Stimulated activated CD4-positive, alpha-beta T cell treated with anti-CD3 and anti-CD28 coated beads, Interleukin-1b, Interleukin-23, amount 100 ng/mL, for 4 hours (primary cell): ENCODE measurements at places on chromosomes 7 and 10.

GRCh38 chr7:22814261-22815208 is 8.1 kb downstream of the TOMM7 start:
- DNase-seq, result no peak

DNA sequence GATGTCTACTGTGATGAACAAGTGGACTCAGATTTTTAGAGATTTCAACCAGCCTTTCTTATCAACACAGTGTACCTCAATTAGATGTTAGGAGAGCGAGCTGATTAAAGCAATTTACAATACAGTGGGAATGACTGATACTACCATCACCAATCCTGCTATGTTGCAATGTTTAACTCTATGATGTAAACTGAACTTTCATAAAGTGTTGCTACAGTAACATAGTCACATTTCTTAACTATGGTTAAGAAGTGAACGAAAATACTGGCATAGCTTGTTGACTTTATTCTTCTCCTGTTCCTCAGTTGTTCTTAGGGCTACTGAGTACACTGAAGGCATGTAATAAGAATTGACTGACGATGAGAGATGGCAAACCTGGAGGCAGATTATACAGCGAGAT is 139.8 kb downstream of the MYOF start:
- DNase-seq, result no peak

DNA sequence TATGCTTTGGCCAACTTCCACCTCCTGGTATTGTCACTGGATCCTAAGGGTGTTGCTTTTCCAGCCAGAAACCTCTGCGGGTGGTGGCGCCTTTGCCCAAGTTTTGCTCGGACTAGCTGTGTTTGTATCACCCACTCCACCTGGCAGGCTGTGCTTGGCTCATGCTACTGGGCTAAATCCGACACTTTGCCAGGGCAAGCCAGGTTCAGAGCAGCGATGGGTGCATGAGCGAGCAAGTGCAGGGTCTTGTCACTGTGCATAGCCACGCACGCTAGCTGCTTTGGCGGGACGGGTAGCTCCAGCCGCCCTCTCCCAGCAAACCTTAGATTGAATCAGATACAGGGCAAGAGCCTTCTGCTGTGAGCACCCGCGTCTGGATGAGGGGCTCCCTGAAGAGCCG is 737.5 kb downstream of the PCDH15 start:
- DNase-seq, result no peak

DNA sequence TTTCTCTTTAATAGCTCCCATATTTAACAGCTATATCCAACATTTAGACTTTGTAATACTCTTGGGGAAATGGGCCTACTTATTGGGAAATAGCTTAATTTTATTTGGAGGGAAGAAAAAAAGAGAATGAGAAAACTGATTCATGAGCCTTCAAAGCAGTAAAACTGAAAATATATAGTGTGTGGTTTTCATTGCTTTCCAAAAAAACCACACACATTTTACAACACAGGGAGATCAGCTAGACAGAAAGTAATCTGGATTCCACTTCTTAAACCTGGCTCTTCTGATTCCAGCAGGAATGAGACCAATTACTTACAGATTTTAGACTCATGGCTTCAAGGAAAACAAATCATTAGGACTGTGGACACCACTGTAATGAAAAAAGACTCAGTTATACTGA is 48.7 kb downstream of the CH25H start:
- DNase-seq, result no peak

GRCh38 chr7:106952658-106953231 is 87.7 kb downstream of the PIK3CG start:
- no peak for DNase-seq

- no peak for DNase-seq
Measured at GRCh38 chr10:49131507-49132361, 2.1 kb downstream of the FAM170B start.

DNA sequence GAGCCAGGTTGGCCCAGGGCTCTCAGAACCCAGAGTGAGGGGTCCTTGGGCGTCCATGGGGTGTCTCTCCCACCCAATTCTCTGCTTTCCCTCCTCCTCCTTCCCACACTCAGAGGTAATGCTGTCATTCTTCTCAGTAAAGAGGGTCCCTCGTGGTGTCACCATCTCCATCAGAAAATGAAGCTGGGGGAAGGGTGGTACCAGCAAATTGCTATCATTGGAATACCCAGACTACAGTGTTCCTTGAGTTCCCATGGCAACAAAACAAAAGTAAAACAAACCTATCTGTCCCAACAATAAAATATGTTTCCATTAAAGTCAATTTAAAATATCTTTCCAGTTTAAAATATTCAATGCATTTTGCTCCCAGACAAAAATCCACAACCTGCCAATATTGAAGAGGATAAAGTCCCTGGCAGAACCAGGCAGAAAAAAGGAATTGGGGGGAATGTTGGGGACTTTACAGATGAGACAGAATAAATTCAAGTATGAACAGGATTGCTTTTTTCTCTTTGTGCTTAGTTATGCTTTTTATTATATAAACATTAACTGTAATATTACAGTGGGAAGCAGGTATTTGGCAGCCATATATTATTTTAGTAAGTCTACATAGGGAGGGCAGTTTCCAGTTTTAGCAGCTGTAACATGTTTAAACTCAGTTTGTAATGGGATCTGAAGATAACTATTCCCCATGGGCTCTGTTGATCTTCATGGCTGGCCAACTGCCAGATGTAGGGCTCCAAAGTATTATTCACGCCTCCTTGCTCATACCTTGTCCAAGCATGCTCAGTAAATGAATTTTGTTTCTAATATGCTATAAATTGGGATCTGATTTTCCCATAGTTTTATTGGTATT is 182.1 kb downstream of the ARID5B start:
- no peak for DNase-seq

DNA sequence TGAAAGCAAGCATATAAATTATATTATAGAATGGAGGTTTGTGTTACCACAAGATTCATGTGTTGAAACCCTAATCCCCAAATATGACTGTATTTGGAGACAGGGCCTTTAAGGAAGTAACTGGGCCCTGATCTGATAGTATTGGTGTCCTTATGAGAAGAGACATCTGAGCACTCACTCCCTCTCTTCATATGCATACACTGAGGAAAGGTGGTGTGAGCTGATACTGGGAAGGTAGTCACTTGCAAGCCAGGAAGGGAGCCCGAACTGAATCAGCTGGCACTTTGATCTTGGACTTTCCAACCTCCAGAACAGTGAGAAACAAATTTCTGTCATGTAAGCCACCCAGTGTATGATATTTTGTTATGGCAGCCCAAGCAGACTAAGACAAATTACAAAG is 66.9 kb upstream of the RHOBTB1 start:
- no peak for DNase-seq

DNA sequence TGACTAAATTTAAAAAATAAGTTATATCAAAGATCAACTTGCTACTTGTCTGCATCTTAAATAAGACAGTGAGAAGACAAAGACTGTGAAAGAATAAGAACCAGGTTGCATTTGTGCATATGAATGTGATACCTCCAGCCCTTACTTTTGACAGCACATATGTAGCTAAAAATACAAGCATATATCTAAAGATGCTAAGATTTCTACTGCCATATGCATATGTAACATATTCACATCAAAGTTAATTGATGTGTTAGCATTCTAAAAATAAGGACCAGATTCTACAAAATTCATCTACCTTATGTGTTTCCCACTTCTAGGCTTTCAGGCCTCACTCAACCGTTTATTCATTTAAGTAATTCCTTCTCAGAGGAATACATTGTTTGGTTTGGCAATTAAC is 1120.3 kb upstream of the LRRTM3 start:
- no peak for DNase-seq

DNA sequence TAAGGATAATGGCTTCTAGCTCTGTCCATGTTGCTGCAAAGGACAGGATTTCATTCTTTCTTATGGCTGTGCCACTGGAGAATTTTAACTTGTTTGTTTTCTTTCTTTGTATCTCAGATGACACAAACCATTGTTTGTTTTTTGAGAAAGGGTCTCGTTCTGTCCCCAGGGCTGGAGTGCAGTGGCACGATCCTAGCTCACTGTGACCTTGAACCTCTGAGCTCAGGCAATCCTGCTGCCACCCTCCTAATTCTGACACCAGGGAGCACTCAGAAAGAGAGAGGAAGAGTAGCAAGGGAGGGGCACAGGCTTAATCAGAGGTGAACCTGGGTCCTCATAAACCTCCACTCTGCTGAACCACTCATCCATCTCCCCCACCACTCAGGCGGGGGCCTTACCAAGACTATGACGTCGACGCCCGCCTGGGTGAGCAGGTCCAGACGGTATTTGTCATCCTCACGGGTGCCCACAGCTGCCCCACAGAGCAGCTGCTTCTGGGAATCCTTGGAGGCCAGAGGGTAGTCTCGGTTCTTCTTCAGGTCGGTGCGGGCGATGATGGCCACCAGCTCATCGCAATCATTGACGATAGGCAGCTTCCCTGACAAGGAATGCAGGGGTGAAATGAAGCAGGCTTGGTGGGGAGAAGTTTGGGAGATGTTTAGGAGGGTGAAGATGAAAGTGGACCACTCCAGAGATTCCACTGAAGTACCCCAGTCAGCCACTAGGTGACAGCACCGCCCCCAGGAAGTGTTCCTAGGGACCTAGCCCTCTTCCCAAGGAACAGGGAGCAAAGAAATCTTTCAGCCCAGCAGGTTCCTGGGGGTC is 11.6 kb downstream of the IMPDH1 start:
- DNase-seq, result no peak

GRCh38 chr7:30238721-30239441 is 45.5 kb upstream of the ZNRF2 start:
- no peak for DNase-seq

GRCh38 chr7:139680676-139681462 is 96.9 kb downstream of the HIPK2 start:
- peak; percentile 46 for DNase-seq

GRCh38 chr7:151731022-151731441 is 145.9 kb downstream of the PRKAG2 start:
- no peak for DNase-seq

DNA sequence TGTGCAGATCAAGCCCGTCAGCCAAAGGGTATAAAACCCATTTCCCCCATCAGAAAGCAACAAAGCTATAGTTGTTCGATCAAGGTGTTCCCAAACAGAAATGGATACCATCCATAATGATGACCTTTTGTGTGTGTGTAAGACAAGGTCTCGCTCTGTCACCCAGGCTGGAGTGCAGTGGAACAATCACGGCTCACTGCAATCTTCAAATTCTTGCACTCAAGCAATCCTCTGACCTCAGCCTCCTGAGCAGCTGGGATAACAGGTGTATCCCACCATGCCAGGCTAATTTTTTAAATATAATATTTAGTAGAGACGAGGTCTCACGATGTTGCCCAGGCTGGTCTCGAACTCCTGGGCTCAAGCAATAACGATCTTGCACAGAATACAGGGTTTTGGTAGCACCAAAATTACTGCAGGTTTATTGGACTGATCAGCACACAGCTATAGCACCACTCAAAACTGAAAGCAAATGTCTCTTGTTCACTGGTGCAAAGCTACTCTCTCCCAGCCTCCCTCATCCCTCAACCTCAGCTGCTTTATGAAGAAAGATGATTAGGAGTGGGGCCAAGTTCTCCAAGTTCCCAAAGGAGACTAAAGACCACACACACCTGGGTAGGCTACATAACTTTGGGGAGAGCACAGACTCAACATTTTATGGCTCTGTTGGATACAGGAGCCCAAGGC is 80.5 kb downstream of the ABI1 start:
- DNase-seq, result no peak

DNA sequence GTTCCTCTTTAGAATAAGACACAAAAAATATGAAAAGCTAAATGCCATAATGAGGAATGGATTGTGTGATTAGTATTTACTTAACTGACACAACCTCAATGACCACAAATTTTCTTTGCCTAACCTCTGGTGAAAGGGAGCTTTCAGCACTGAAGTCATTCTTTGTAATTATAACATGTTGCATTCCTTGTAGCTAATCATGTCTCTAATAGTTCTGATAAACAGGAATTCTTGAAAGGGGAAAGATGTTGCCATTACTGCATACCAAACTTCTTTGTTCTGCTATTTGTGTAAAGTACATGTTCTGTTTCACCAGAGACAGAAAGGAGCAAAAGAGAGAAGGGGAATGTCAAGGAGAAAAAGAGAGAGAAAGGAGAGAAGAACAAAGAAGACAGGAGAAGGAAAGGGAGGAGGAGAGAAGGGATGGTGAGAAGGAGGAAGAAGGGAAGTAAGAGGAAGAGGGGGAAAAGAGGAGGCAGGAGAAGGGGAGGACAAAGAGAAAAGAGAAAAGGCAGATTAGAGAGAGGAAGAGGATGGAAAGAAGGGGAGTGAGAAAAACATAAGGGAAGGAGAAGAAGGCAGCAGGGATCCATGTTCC is 120.9 kb downstream of the SEMA3D start:
- no peak for DNase-seq

- DNase-seq, result peak; percentile 12
Measured at GRCh38 chr7:130180571-130181262, 24.5 kb downstream of the TMEM209 start.

DNA sequence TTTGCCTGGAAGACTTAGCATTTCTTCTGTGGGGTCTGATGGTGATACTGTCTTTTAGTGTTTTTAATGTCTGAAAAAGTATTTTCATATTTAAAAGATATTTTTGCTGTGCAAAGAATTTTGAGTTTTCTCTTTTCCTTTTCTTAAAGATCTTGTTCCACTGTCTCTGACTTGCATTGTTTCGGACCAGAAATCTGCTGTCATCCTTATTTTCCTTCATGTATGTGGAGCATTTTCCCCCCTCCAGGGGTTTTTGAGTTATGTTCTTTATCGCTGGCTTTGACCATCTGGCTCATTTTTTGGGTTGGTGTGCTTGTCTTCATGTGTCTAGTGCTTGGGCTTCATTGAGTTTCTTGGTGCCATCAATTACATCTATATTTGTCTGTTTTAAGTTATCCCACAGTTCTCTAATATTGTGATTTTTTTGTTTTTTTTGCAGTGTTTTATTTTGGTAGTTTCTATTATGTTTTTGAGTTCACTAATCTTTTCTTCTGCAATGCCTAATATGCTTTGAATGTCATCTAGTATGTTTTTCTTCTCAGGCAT is 119.9 kb downstream of the MGMT start:
- no peak for DNase-seq

DNA sequence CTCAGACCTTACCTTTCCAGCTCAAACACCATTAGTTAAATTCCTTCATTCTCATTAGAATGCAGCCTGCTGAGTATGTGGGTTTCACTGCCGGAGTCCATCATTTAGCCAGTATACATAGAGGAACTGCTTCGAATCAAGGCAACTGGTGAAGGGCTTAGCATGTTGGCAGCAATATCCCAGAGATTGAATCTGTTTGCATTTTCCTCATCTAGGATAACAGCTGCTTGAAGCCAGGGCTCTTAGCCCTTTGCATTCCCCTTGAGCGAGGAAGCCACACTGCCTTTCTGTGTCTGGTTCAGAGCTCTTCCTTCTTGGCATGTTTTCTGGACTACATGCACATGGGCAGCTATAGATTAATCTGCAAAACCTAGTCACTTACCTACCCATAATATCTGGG is 14.7 kb downstream of the NODAL start:
- no peak for DNase-seq

GRCh38 chr7:27173956-27174873 is at the start of gene HOXA10:
Gene HOXA10 (minus strand): TSS chr7:27174320. CDS start chr7:27174306, 14 bp downstream.
- no peak for DNase-seq

GRCh38 chr10:21475393-21475792 is 50.1 kb downstream of the SKIDA1 start:
- DNase-seq, result no peak
